ENCODE measurements at places on chromosomes 1 and 21.

DNA sequence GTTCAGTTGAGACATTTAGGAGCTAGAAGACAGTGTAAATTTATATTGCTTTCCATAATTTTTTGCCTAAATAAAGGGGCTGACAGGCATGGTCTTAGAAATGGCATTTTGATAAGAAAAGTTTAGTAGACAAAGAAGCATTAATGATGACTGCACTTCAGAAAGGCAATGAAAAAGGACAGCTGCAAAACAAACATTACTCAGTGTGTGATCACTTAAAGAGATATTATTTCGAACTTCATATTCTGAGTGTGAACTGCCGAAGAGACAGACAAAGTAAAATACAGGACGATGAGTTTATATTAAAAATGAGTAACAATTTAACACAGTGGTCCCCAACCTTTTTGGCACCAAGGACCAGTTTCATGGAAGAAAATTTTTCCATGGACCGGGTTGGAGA is 243.1 kb downstream of the DPYD start:
- no peak for DNase-seq

DNA sequence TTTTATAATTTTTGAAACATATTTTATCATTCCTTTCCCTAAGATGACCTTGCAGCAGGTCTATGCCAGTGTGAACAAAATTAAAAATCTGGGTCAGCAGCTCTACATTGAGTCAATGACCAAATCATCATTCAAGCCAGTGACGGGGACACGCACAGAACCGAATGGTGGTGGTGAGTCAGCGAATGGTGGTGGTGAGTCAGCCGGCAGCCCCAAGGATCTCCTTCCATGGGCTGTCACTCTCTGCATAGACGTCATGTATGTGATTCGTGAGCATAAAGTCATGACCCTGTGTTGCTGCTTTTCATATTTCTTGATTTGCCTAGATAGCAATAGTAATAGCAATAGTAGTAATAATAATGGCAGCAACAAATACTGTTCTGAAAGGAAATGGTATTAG is 26.3 kb downstream of the PER3 start:
- no peak for DNase-seq

DNA sequence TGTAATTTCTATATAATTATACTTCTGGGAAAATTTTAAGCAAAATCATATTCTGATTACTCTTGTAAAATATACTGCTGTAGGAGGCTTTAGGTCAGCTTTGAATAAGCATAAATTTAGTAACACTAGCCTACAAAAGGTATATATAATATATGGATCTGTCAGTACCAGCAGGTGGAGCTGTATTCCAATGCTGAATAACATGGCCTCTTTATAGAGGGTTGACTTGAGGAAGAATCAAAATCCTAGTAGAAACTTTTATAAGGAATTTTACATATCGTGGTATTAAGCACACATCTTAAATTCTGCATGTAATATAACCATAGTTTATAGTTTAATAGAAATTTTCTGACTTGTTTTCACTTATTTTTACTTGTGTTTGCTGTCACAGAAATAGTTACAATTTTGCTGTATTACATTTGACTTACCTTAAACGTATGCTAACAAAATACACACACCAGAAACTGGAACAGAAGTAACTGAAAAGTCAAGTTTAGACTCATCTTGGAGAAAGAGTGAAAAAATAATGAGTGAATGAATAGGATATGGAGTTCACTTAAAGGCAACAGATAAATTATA is 79.3 kb downstream of the HMCN1 start:
- no peak for DNase-seq

DNA sequence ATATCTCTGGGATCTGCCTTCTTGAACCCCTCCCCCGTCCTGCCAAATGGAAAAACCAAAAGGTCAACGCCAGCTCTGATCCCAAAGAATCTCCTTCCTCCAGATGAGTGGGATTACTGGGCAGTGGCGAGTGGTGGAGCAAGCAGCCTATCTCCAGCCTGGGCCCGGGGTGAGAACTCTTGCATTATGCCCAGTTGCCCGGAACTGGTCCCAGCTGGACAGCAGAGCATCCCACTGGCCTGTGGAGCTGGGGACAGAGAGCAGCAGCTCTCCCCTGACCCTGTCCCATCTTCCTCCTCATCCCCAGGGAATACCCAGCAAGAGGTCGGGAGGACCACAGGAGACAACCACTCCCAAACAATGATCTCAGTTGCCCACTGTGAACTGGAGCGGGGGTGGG is 130.5 kb downstream of the TMEM53 start:
- no peak for DNase-seq
